ENCODE measurements at places on chromosomes 5 and 9. TPM values are rescaled to one million over a fixed set of nuclear protein-coding genes. Genes with fewer than 3 reads are reported as not detected.

DNA sequence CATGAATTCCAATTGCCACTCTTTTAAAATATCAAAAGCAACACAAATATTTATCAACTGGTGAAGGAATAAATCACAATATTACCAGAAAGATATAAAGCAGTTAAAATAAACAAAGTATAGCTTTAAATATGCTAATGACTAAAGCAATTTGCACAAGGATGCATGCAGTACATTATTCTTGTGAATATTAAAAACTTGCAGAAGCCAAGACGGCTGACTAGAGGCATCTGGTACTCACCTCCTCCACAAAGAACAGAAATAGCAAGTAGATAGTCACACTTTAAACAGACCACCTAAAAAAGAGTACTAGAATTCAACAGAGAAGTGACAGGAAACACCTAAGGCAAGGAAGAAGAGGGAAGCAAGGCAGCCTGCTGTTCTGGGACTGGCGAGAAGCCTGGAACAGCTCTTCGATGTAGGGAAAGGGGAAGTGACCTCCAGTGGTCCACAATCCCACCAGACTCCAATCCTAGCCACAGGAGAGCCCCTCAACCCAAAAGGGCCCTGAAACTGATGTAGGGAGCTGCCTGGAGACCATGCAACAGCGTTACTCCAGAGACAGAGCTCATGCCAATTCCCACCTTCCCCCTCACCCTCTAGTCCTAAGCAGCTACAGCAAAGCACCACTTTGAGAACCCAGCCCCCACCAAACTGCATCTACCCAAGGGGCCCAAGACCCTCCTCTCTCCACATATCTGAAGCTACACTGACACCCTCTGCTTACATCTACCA is 86.3 kb downstream of the LPAR1 start:
- no peak for DNase-seq

GRCh38 chr5:17802256-17802655 is 168.0 kb downstream of the TAF11L14 start:
- DNase-seq: no peak

- no peak for DNase-seq
Measured at GRCh38 chr5:40227366-40227765, 452.3 kb upstream of the PTGER4 start.

ARL14EPL gene
- 0.66 TPM for total RNA-seq

PCDHGA9 gene
- 18.1 TPM for total RNA-seq

DNA sequence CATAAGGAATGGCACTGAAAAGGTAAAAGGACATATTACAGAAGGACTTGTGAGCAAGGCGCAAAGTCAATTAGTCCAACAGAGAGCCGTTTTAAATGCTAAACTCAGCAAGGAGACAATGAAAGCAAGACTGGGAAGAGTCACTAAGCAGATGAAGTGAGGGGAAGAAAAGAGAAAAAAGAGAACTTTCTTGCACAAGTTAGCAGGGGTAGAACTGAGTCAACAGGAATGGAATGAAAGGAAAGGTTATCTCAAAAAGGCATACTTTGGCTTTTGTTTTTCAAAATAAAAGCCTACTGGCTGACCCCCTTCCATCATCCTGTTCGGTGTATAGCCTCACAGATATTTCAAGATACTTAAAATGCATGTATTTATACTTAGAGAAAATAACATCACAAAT is 75.0 kb downstream of the NR6A1 start:
- no peak for DNase-seq

GRCh38 chr5:2752059-2752820 is 763 bp upstream of the IRX2 start:
- no peak for DNase-seq

DNA sequence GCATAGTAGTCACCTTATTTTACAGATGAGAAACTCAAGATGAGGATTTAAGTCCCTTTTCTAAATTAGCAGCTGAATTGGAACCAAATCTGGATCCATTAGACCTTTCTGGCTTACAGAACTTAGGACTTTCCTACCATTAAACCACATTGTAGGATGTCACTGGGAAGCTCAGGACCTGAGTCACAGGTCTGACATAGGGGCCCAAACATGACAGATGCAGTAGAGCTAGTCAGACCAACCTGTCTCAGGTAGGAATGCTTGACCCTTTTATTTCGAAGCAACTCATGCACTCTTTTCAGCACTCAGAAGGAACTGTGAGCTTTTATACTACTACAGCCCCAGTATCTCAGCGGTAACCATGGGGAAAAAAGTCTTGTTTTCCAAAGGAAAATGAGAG is 2.6 kb downstream of the RAB24 start:
- DNase-seq: no peak

PLPP7 gene
- total RNA-seq: not detected

DNA sequence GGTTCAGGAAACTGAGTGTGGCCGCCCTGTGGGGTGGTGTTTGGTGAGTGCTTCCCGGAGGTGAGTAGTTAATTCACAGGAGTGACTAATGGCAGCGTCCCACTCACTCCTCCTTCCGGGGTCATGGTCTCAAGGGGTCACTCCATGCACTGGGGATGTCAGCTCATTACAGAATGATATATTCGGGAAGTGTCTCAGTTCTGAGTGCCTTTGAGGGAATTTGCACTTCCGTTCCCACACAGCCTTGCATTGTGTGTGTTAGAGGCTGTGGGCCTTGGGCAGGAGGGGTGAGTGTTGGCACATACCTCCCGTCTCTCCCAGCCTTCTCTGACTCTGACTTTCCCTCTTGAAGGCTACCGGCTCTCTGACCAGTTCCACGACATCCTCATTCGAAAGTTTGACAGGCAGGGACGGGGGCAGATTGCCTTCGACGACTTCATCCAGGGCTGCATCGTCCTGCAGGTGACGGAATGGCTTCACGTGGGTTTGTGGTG is 10.5 kb upstream of the AHRR start:
- DNase-seq: peak; percentile 57

- peak; percentile 98 for DNase-seq
Measured at GRCh38 chr5:150599917-150600511, 40.4 kb upstream of the SYNPO start.

DNA sequence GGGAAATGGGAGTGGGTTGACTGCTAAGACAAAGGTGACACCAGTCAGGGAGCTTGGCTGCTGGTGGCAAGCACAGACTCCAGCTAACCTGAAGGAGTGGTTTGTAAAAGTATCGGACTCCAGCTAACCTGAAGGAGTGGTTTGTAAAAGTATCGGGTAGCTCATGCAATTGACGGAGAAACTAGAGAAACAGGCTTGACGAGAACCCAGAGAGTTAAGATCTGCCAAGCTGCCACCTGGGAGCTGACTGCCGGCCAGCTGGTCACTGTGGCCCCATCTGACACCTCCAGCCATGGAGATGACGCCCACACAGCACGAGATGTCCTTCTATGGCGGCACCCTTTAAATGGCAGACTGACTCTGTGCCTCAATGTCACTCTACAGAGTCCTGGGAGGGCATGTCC is 28.3 kb upstream of the CRB2 start:
- DNase-seq: peak; percentile 76

DNA sequence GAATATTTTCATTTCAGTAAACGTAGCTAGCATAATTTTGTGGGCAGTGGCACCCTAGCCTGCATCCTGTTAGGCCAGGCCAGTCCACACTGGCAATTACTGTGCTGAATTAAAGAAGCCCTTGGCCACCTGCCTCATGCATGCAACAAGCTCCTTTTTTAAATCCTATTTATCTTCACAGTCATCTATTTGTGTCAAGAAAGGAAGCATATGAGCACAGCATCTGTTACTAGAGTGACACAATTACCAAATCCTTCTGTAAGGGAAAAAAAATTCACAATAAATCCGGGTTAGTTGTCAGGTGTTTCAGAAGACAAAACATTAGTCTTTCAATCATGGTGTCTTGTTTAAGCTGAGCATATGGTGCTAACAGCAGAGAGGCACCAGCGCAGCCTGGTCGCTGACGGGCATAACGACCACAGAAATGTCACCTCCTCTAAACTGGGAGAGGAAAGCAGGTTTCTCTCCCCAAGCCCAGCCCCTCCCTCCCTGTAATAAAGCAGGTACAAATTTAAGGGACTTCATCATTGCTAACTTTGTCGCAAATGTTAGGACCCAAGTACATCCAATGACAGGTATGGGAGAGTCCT is 520.6 kb downstream of the CTNND2 start:
- no peak for DNase-seq

PCDHB5 gene
- total RNA-seq: not detected

ZNF354C gene
- total RNA-seq: 2.4 TPM

GRCh38 chr5:139543423-139543991 is 17.6 kb upstream of the UBE2D2 start:
- no peak for DNase-seq

DNA sequence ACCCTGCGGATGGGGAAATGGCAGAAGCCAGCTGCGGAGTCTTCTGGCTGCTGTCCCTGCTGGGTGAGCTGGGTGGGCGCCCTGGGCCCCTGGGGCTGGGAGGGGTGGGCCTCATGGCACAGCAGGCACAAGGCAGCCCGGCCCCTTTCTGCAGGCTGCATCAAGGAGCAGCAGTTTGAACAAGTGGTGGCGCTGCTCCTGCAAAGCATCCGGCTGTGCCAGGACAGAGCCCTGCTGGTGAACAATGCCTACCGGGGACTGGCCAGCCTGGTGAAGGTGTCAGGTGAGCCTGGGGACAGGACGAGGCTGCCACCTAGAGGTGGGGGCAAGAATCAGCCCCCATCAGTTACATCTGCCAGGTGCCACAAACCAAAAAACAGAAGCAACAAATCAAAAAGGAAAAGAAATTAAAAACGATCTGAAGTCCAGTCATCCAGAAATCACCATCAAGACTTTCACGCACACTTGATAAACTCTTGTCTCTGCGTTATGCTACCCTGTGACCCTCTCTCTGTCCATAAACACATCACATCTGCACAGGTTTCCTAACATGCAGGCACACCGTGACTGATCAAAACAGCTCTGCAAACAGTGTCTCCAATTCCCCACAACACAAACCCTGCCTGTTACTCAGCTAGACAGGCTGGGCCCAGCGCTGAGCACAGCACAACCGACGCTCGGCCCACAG is 13.9 kb downstream of the REXO4 start:
- peak; percentile 78 for DNase-seq

LIX1 gene
- not detected for total RNA-seq

ST8SIA4 gene
- not detected for total RNA-seq

DNA sequence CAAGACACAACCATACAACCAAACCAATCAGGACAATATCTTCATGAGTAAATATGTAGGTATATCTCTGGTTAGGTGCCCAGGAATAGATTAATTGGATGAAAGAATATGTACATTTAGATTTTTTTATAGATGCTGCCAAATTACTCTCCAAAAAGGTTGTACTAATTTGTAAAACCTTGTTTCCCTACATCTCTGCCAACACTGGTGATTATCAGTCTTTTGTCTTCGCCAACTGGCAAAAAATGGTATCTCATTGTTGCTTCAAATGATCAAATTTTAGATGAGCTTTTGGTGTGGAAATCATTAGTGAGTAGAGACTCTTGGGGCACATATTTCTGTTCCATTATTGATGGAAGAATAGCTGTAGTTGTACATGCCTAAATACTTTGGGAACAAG is 90.7 kb upstream of the ELL2 start:
- DNase-seq: no peak

GRCh38 chr5:180071531-180072255 is at the start of gene RNF130:
Gene RNF130, minus strand, starts transcription at chr5:180071759. Its CDS starts 57 bp downstream, at chr5:180071702.
- peak; percentile 98 for DNase-seq

DNA sequence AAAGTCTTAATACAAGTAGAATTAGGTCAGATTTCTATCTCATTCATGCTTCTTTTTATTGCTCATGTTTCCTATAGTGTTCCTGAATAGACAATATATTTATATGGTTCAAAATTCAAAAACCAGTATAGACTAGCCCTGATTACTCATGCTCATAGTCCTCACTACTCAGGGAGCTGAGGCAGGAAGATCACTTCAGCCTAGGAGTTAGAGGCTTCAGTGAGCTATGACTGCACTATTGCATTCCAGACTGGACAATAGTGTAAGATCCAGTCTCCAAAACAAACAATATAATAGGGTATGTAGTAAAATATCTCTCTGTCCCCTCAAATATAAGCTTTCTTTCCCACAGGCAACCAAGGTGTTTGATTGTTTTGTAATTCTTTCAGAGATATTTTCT is 2.4 kb downstream of the ANKRD31 start:
- DNase-seq: no peak

DNA sequence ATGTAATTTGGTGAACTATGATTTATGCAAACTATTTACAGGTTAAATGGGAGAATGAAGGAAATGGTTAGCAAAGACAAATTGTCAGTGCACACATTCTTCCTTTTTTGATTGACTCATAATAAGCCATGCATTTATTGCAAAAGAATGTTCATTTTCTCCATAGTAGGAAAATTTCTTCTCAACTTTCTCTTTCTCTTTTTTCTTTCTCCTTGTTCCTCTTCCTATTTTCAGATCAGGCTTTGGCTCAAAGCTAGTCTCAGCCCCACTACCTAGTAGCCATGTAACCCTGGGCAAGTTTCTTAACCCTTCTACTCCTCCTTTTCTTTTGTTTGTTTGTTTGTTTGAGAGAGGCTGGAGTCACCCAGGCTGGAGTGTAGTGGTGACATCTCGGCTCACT is 156.6 kb downstream of the PIK3R1 start:
- DNase-seq: no peak

- no peak for DNase-seq
Measured at GRCh38 chr5:1436036-1436435, 9.2 kb downstream of the SLC6A3 start.

DNA sequence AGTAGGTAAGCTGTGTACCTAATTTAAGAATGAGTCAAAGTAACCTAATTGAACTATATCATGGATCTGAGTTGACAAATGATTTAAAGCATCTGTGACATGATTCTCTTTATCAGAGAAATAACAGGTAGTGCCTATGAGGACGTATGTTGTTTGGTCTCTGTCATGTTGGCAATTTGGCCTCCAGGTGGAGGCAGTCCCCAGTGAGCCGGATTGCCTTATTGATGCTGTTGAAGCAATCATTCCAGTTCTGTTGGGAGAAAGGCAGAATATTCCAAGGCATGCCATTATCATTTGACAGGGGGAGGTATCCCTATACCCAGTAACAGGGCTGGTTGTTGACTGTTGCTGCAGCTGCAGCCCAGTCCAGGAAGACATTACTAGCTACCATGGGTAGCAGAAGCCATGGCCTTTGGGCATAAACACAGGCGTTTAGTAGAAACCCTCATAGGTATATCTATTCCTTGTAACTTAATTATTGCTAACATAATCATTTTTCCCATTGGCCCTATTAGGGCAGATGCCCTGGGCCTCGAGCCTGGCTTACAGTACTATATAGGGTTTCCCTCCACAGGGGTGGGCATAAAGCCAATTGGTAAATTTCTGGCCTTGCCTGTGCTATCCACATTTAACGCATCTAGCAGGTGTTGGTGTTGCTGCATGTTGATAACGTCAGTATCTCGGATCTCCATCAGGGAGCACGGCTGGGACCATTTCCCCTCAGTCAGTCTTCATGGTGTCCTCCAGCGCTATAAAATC is 12.2 kb upstream of the SLC22A4 start:
- DNase-seq: no peak

PRDM9 gene
- total RNA-seq: not detected

DNA sequence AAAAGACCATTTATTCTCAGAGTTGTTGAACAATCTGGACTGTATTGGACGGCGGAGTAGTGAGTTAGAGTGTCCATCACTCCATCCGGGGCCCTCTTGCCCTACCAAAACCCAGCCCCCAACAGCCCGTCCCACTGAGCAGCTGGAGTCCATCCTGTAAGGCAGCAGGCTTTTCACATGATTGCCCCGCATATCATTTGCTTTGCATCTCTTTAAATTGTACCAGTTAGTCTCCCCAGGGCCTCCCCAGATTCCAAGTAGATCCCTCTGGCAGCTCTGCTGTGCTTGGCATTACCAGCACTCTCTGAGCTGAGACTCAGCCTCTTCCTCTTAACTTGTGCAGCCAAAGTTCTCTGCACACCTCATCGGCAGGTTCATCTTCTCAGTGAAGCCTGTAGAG is 48.6 kb upstream of the ADCY2 start:
- no peak for DNase-seq

GRCh38 chr9:127049044-127049443 is 73.4 kb downstream of the ANGPTL2 start:
- peak; percentile 33 for DNase-seq
